ENCODE measurements at places on chromosomes 11 and 22.

- DNase-seq = no peak
Observed at GRCh38 chr11:95728094-95728493, 61.5 kb downstream of the FAM76B start.

- no peak for DNase-seq
Observed at GRCh38 chr11:77049026-77049425, 14.8 kb downstream of the B3GNT6 start.

- no peak for DNase-seq
Observed at GRCh38 chr11:2989551-2989950, 2.6 kb downstream of the NAP1L4 start.

GRCh38 chr11:112584672-112585071 lies 324.0 kb upstream of the PLET1 start:
- DNase-seq = no peak

- DNase-seq = no peak
Observed at GRCh38 chr11:123236879-123237278, 41.8 kb upstream of the CLMP start.

GRCh38 chr22:46858181-46858771 lies 95.8 kb downstream of the TBC1D22A start:
- no peak for DNase-seq

- peak; percentile 45 for DNase-seq
Observed at GRCh38 chr11:111729831-111730311, 36.3 kb downstream of the PPP2R1B start.

- DNase-seq = no peak
Observed at GRCh38 chr22:16960220-16960883, 47.7 kb downstream of the GAB4 start.

DNA sequence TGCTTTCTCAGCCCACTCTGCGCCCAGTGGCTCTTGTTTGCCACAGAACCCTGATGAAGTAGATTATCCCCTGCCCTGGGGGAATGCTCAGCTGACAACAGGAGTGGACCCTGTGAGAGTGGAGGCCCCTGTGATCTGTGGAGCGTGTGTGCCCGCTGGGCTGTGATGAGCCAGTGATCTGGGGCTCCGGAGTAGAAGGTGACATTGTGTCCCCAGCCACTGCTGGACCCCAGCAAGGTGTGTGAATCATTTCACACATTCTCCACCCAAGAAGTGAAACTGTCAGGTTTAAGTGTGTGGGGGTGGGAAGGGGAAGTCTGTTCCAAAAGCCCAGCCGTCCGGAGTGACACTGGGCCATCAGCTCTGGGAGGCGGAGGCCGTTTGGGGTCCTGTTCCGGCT lies 33.1 kb upstream of the GRAMD4 start:
- DNase-seq = no peak

DNA sequence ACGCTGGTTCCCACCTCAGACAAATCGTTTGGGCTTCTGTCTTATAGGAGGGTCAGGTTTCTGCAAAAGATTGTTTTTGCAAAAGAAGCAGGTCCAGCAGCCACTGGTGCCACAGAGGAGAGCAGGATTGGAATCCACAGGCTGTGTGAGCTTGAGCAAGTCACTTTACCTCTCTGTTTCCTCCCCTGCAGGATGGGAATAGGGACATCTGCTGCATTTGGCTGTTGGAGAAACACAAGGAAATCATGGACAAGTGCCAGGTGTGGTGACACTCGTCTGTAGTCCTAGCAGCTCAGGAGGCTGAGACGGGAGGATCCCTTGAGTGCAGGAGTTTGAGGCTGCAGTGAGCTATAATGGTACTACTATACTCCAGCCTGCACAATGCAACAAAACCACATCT lies 422.6 kb downstream of the MN1 start:
- no peak for DNase-seq

DNA sequence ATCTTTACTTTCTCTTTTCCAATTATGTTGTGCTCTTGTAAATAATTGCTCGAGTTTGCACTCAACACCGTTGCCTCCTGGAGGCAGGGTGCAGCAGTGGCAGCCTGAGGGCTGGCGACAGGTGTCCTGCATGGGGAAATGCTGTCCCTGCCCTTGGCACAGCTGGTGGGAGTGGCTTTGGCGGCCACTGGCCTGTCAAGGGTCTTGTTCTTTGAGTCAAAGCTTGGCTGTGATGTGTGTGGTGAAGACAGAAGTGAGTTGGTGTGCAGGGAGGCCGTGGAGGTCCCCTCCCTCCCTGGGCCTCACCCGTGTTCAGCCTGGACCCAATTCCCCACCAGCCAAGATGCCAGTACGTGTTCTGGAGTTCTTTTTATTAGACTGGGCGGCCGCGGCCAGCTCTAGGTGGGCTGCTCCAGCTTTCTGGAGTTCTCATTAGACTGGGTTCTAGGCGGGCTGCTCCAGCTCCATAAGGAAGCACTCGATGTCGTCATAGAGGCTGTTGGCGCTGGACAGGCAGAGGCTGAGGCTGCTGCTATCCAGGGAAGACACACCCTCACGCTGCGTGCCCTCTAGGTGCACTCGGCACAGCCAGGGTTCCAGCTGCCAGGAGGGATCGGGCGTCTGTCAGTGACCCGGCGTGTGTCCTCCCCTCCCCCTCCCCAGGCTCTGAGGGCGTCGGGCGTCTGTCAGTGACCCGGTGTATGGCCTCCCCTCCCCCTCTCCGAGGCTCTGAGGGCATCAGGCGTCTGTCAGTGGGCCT lies 3.4 kb downstream of the IRF7 start:
- DNase-seq = peak; percentile 27

DNA sequence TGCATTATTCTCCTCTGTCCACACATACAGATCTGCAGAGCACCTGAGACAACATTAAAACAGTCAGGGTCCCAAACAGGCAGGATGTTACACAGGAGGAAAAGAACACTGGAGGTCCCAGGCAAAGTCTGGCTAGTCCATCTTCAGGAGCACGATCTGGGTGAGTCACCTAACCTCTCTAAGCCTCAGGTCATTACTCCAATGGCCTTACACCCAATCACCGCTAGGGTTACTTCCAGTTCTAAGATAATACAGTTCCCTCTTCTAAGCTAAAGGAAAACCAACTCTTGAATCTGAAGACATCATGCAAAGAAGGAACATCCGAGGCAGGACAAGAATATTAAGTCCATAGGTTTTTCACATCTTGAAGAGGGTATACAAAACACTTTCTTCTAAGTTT lies 24.5 kb downstream of the ASCC2 start:
- DNase-seq = no peak

Measured in EH (cell line).